Lung (tissue), 17 donors: ENCODE measurements at places on chromosomes 5 and 9. TPM values are rescaled to one million over a fixed set of nuclear protein-coding genes. Genes with fewer than 3 reads are reported as not detected.

DNA sequence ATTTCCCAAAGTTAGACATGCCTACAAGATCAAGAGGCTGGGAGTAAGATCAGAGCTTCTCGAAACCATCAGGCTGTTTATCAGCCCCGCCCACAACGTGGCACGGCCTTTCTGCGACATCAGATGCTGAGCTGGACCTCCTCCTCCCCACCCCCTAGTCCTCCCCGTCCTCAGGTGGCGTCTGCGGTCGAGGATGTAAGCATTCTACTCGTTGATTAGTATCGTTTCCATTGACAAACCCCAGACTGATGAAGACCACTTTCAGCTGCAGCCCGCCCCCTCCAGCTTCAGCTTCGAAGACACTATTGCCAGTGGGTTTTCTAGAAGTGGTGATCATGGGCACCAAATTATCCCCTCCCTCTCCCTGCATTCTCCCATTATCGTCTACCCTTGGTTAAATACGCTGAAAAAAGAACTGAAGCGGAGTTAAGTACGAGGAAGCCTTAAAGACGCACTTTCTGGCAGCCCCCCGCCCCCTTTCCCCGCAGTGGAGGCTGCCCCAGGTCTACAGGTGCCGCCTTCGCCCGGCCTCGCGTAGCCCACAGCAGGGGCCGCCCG, 1.1 kb downstream of the PPIC start:
- DNase-seq = peak; percentile 45

- peak; percentile 74 for DNase-seq
These were observed 16.5 kb upstream of the QRFP start for GRCh38 chr9:130912932-130913598.

- no peak for DNase-seq
These were observed 27.8 kb downstream of the BNIP1 start for GRCh38 chr5:173172166-173172565.

- no peak for DNase-seq
These were observed 1000.4 kb downstream of the MAT2B start for GRCh38 chr5:164505791-164506190.

- DNase-seq = peak; percentile 78
These were observed 9.1 kb upstream of the PTGES start for GRCh38 chr9:129761901-129762369.

The BHMT gene
- 0.06 TPM for polyA plus RNA-seq

The LCN1 gene
- not detected for polyA plus RNA-seq
